ENCODE measurements at places on chromosomes 12 and 14.

GRCh38 chr14:97402279-97402678 lies 605.1 kb downstream of the VRK1 start:
- no peak for DNase-seq

GRCh38 chr12:69417741-69418167 lies 52.4 kb upstream of the FRS2 start:
- no peak for DNase-seq

DNA sequence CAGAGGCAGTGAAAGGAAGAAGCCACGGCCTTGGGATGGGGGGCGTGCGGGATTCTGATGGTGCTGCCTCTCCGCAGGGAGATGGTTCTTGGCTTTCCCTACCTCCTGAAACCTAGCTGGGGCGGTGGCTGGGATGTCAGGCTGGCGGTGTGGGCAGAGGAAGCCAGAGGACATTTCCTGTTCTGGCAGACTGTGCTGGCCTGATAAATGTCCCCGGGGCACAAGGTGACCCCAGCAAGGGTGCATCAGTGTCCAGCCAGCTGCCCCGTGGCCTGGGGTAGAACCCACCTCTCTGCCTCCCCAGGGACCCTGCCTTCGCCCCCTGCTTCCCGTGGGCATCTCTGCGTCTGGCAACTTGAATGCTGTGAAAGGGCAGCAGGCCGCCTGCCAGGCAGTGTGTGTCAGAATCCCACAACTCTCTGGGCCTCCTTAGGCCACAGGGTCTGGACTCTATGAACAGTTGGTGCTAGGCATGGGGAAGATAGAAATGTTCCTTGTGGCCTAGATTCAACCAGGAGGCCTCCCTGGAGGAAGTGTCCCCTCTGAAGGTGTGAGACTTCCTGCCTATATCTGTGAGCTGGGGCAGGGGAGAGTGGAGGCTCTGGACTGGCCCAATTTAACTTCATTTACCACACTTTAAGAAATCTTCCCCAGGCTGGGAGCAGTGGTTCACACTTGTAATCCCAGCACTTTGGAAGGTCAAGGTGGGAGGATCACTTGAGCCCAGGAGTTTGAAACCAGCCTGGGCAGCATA lies 4.9 kb downstream of the SH2B3 start:
- no peak for DNase-seq

- no peak for DNase-seq
Measured at GRCh38 chr14:68986225-68986624, 7.1 kb upstream of the ACTN1 start.

- DNase-seq = no peak
Measured at GRCh38 chr14:59600211-59600945, 23.8 kb upstream of the CCDC175 start.

DNA sequence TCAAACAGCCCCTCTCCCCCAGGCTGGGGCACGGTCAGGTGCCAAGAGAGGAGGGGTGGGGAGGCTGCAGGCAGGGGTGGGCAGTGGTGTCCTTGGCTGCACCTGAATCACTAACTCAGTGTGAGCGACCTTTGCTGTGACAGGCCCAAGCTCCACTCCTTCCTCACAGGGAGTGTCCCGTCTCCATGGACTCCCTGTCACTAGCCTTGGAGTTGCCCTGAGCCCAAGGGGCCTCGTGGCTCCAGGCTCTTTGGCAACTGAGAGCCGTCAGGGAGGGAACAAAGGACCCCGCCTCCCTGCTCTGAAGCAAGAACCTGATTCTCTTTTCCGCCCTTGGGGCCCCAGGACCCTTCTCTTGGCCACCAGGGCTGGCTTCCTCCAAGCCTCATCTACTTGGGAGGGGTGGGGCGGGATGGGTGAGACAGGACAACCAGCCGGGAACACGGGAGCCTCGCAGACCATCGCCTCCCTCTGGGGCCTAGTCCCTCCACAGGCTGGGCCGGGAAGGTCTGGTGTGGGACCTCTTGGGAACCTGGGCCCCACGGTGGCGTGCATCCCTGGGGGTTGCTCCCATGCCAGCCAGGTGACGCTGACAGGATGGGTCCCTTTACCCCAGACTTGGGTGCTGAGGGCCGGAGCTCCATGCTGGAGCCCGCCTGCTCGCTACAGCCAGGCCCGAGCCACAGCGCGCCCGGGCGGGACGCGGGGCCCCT lies 935 bp upstream of the ADSS1 start:
- no peak for DNase-seq

- peak; percentile 29 for DNase-seq
Measured at GRCh38 chr14:35336494-35337268, 44.5 kb downstream of the PSMA6 start.

DNA sequence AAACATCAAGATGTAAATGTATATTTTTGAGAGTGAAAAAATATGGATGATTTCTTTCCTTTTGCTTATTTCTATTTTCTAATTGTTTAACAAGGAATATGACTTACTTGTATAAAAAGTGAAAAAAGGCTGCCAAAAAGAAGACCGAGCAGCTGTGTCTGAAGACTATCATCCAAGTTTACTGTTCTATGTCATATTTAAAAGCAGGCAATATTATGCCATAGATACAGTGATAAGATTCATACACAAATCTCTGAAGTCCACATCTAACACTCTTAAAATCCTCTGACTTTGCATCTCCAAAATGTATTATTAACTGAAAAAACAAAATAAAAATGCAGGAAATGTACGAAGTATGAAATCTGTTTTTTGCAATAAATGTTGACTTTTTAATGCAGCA lies 109.1 kb downstream of the SEC23A start:
- no peak for DNase-seq

- no peak for DNase-seq
Measured at GRCh38 chr14:76919431-76920330, 93.5 kb downstream of the LRRC74A start.

DNA sequence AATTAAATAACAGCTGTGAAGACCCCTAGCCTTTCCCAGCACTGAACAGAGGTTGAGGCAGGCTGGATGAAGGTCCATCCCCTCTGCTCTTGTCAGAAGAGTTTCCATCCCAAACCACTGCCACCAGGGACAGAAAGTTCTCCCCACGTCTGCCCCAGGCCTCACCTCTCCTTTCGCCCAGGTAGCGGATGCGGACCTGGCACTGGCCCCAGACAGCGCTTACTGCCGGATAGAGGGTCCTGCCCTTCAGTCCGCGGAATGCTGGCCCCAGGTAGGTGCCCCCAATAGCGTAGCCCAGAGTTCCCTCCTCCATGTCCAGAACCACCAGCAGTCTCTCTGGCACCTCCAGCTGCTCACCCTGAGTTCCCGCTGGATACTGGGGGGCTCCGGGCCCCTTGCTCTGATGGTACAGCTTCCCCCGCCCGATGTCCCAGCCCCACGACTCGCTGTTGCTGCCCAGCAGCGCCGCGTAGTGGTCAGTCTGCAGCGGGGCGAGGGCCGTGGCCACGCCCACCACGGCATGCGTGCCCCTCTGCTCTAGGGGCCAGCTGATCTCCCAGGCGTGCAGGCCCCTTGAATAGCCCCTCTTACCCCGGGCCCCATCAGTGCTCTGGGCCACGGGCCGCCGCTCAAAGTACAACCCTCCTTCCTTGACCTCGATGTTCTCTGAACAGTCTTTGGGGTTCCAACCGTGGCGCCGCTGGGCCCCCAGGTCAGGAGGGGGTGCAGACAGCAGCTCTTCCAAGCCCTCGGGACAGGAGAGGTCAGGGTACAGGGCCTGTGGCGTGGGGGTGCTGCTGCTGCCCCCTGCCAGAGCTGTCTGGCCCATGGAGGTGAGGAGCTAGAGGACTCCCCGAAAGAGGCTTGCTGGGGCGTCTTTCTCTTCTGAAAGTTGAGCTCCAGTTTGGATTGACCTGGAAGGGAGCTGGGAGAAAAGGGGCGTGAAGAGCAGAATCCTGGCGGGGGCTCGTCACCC lies 742 bp downstream of the SPSB2 start:
- DNase-seq = peak; percentile 52

DNA sequence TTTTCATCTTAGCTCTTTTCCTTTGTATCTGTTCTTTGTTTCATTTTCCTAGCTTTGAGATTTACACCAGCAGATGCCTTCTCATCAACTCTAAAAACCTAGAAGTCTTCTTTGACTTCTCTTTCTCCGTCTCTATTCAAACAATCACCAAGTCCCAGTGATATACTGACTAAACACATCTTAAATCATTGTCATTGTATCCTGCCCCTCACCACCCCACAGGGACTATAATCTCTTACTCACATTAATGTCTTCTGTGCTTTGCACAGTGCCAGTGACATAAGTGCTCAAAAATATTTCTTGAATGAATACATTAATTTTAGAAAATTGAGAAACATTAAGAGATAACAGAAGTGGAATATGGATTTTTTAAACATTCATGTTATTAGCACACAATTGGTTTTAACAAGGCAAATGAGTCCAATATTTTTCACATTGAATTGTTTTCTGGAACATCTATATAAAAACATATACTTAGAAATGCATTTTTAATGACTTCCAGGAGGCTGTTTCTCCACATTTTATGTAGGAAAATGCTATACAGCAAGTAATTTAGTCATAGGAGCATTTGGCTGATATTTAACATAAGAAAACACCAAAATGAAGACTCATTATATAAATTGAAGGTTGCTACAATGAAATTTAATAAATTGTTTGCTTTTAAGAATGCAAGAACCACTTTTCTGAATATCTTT lies 472.8 kb upstream of the PRICKLE1 start:
- DNase-seq = no peak

DNA sequence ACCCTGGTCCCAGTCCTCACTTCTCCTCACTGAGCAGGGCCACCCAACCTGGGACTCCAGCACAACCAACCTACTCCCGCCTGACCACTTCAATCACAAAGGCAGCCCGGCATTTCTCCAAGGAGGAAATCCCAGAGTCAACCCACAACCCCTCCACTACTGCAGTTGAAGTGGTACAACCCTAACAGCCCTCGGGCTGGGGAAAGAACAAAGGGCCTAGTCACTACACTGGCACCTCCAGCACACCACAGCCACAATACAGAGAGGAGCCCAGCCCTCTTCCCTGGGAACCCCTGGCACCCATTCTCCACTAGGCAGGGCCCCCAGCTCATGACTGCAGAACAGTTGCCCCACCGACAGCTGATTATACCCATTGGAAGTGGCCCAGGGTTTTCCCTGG lies 13.7 kb upstream of the OR5AU1 start:
- DNase-seq = no peak

GRCh38 chr14:95961481-95961880 lies 77.7 kb upstream of the C14orf132 start:
- DNase-seq = no peak

DNA sequence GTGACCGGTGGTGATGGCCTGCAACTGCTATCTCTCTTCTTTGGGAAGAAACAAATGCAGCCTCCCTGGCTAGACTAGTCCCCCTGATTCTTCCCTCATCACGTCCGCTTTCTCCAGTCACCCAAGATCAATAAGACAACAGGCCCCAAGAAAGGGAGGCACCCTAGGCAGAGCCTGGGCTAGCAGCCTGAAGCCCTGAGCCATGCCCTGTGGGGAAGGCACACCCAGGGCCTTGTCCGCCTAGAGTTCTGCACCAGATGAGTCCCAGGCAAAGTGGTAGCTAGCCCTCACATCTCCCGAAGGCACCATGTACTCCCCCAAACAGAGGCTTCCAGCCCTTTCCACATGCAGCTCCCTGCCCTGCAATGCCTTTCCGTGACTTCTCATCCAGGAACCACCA lies 35.1 kb downstream of the CAMKK2 start:
- DNase-seq = no peak

GRCh38 chr12:52622349-52622748 lies 4.0 kb upstream of the KRT73 start:
- DNase-seq = no peak

- DNase-seq = peak; percentile 23
Measured at GRCh38 chr12:116533343-116534251, 25.6 kb upstream of the MAP1LC3B2 start.

DNA sequence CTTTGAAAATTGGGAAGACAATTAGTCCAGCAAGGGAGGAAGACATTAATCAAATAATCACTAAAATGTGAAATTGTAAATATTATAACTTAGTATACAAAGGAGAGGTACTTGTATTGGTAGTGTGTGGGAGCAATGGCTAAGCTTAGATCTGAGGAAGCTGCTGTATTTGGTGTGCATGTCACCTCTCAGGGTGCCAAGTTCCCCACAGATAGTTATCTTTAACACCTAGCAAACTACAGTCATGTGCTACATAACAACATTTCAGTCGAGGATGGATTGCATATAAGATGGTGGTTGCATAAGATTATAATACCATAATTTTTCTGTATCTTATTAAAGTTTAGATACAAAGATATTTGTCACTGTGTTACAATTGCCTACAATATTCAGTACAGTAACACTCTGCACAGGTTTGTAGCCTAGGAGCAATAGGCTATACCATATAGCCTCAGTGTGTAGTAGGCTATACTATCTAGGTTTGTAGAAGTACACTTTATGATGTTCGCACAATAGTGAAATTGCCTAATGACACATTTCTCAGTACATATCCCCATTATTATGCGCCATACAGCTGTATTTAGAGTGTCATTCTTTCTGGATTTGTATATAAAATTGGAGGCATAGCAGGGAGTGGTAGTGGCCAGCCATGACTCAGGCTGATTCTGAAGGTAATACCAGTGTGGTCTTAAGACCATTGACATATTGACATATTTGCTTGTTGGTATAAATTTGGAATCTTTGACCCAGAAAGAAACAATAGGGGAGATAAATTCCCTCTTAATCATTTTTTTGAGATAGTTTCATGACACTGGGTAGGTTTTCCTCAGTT lies 55.8 kb downstream of the RAD51B start:
- DNase-seq = no peak

- no peak for DNase-seq
Measured at GRCh38 chr12:51797301-51797700, 51.2 kb downstream of the FIGNL2 start.

DNA sequence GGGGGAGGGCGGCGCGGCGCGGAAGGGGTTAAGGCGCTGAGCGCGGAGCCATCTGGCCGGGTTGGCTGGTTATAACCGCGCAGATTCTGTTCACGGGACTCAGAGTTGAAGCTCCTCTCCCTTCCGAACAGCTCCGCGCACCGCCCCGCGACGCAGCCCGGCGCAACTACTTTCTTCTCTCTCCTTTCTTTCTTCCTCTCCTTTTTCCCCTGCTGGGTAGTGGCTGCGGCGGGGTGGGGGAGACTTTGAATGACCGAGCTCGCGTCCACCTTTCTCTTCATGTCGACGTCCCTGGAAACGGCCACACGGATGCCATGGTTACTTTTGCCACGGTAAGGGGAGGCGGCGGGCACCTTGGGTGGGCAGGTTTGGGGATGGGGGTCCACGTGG lies at the start of gene NTF3:
NTF3 (plus strand) TSS at position 98 of the 390 bp plus-strand sequence; CDS start at position 315, 217 bp downstream.
- no peak for DNase-seq

GRCh38 chr12:105507311-105508038 lies 177.0 kb downstream of the C12orf75 start:
- no peak for DNase-seq

- DNase-seq = no peak
Measured at GRCh38 chr12:27644158-27644845, 51.9 kb upstream of the REP15 start.

- DNase-seq = no peak
Measured at GRCh38 chr12:102026728-102027127, 35.1 kb downstream of the WASHC3 start.

DNA sequence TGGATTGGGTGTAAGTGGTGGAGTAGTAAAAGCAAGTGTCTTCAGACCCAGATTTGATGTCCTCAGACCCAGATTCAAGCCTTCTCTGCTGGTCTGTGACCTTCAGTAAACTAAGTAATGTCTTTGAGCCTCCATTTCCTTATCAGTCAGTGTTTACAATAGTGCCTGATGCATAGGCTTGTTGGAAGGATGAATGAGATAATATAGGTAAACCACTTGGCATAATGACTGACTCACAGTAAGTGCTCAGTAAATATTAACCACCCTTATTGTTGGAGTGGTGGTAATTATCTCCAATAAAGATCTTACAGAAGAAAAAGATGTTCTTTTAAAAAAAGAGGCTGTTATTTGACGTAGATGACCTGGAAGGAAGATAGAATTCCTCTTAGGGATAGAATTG lies 86.2 kb downstream of the IGF1 start:
- DNase-seq = no peak
